ENCODE measurements at places on chromosomes 6 and 20. TPM values are rescaled to one million over a fixed set of nuclear protein-coding genes. Genes with fewer than 3 reads are reported as not detected.
A peak's percentile ranks its signal among the peaks of the same experiment; 100 is the strongest.

- no peak for DNase-seq
These were observed 79.7 kb downstream of the ARMC2 start for GRCh38 chr6:108927927-108928326.

DNA sequence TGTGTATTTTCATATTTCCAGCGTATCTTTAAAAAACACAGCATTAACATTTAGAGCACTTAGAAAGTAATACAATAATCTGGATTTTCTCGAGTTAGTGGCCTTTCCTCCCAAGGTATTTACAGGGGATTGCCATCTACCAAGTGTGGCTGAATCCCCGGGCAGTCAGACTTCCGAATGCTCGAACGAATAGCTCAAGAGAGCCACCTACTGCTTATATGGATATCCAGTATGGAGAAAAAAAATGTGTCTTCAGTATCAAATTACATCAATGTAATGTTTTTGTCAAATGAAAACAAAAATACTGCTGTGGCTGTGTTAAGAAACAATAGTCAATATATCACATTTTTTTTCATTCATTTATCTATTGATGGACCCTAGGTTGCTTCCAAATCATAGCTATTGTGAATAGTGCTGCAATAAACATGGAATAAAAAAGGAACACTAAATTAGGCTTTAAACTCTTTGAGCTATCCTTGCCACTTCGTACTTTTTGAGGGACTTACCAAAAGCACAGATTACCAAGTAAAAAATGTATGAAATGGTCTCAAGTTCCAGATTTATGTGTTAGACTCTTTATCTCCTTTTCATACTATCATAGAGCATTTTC lies 654.5 kb upstream of the PTCHD4 start:
- DNase-seq: peak; percentile 77

DNA sequence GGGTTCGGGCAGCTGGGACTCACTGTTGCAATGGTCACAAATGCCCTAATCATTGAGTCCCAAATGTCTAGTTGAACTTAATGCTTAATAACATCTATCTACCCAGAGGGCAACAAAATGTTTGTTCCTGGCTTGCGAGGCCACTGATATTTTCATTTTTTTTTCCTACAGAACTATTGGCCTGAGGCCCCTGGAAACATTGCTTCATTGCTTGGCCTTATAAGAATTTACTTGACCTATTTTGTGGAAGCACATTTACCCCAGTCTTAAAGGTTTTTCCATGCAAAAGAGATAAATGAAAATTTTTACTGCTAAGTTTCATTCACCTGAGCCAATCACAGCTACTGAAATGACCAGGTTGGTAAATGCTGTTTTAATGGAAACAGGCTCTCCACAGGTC lies 133.1 kb upstream of the RIPOR2 start:
- DNase-seq: no peak

GRCh38 chr6:163850874-163851273 lies 436.4 kb downstream of the QKI start:
- DNase-seq: no peak

DNA sequence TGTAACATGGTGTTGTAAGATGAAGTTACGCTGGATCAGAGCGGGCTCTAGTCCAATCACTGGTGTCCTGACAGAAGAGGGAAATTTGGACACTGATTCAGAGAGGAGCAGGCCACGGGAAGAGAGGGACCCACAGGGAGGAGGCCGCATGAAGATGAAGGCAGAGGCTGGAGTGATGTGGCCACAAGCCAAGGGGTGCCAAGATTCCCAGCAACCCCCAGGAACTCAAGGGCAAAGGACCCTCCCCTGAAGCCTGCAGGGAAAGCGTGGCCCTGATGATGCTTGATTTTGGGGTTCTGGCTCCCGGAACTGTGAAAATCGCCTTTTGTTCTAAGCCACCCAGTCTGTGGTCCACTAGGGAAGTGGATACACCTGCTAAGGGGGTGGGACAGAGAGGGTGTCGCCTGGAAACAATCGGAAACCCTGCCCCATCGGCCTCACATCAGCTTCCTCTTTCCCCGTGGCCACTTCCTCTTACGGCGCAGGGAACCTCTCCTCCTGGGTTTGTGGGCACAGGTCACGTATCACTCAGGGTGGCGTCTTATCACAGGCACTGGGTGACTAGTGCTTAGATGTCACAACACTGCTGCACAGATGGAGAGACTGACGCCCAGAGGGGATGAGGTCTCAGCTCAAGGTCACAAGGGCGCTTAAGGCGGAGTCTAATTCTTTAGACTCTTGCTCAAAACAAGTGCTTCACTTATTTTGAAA lies 58.0 kb downstream of the SULF2 start:
- DNase-seq: no peak

DNA sequence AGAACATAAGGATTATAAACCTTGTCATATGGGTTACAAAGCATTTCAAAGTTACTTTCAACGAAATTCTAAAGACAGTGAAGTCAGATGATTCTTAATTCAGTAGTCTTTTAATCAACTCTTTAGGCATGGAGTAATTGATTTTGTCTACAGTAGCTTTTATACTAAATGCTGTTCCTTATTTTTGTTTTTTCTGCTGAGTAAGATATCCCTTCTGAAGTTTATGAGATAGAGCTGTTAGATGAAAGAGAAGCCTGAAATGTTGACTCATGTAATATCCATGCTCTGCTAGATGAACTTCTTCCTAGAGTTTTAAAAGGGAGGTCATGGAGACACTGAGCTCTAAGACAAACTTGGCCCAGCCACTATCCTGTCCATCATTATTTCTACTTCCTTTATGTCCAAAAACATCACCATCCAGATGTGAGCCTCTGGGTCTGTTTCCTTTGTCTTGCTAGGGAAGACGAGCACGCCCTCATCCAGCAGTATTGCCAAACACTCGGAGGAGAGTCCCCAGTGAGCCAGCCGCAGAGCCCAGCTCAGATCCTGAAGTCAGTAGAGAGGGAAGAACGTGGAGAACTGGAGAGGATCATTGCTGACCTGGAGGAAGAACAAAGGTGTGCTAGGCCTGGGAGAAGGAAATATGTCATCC lies 550.3 kb downstream of the UTRN start:
- no peak for DNase-seq

The TBX18 gene
- total RNA-seq: not detected

DNA sequence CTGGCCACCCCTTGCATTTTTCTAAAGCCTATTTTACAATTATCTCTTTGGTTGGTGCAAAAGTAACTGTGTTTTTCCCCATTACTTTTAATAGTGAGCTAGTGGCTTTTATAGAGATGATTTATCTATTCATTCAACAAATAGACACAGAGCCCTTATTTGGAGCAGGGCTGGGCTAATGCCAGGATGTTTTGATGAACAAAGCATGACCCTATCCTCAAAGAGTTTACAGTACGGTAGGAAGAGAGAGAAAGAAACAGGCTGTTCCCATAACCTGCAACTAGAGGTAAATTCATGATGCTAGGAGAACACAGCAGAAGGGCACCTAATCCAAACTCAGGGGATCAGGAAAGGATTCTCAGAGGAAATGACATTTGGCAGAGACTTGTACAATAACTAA lies 37.3 kb upstream of the UST start:
- peak; percentile 49 for DNase-seq

DNA sequence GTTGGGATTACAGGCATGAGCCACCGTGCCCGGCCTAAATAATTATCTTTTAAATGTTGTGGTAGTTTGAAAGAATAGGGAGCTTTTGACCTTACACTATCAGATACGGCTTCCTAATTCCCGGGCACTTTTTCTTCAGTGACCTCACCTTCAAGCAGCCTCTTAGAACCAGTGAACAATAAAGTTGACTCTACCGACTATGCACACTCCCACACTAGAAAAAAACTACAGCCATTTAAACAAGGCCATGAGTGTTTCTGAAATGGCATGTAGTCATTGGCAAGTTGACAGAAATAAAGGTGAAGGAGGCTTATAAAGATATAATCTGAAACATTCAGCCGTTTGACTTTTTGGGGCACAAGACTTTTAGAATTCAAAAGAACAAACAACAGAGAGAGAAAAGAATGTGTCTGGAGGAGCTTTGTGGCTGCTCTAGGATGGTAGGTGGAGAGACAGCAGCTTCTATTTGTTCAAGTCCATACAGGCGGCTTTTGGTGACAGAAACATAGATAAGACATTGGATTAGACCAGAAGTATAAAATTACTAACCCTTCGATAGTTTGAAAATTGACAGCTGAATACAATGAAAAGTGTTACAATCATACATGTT lies 75.2 kb downstream of the GJA1 start:
- peak; percentile 79 for DNase-seq

DNA sequence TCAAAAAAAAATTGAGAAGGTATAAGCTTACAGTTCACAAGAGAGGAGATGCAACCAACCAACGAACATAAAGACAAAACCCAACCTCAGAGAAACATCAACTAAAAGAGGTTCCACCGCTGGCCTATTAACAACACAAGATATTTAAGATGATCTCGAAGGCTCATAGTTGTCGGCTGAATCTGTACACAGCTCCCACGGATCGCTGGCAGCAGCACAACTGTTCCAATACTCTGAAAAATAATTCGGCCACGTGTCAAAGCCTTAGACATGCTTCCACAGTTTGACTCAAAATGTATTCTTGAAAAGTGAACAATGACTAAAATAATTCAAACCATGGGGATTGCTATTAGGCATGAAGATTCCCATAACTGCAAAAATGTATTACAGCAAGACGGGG lies 13.7 kb downstream of the EXOC2 start:
- DNase-seq: no peak

DNA sequence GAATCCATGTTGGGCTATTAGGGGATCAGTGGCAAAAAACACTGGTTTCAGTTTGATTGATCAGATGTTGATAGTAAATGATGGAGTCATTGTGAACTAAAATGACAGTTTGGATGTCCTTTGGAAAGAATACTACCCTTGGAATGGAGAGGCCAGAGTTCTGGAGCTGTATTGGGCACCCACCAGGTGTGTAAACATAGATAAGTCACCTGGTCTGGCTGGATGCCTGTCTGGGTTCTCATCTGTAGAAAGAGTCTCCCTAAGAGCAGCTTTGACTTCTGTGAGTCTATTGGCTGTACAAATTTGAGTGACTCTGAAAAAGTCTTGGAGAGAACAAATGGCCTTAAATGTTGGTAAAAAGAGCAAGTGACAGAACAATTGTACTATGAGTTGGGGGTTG lies 115.0 kb downstream of the SCP2D1 start:
- no peak for DNase-seq
